ENCODE measurements at places on chromosomes 3 and 15.

GRCh38 chr15:68843425-68844311 lies 23.0 kb upstream of the ANP32A start:
- no peak for DNase-seq

GRCh38 chr3:10357592-10358308 lies 36.8 kb upstream of the SEC13 start:
- peak; percentile 96 for DNase-seq

GRCh38 chr3:123019591-123019990 lies 8.0 kb downstream of the SEMA5B start:
- no peak for DNase-seq

DNA sequence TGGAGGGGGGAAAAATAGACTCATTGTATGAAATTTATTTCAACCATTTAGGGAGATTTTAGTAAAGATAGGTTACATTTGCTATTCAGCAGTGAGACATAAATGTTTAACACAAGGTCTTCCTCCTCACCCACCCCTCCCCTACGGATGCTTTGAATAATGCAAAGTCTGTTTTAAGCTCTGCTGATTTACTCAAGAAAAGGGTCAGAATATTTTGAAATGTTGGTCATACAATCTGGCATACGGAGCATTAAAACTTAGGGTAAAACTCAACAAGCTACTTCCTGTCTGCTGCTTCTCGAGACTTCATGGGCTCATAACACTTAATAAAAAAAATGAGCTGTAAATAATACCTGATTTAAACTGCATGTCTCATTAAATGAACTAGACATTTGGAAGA lies 156.3 kb downstream of the WNT5A start:
- no peak for DNase-seq

DNA sequence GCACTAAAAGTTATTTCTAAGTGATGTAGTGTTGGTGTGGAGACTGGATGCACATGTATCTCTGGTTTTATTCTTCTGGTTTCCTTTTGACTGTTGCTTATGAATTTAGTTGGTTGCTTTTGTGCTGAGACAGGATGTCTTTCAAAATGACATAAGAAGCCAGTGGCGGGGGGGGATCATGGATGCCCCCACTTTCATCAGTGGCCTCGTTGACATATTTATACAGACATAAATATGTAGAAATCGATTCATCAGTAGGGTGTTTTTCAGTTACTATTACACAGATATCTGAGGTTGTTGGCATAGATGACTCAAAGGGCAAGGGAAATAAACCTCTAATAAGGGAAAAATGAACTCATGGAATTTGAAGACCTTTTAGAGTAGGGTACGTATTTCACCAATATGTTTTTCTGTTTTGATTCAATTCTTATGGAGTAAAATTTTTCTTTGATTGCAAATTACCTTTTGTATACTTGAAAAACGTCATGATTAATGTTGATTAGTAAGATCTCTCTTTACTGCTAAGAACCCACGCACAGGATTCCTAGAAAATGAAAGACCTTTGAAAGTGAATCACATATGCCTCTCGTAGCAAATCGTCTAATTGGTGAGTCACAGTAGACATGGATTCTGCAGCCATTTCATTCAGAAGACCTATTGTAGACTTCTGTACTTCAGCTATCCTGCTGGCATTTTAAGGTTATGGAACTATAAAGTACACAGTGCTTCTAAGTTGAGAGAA lies 97.4 kb upstream of the RBMS3 start:
- DNase-seq: peak; percentile 69

- DNase-seq: no peak
Observed at GRCh38 chr3:47636921-47637320, 58.3 kb upstream of the CSPG5 start.

DNA sequence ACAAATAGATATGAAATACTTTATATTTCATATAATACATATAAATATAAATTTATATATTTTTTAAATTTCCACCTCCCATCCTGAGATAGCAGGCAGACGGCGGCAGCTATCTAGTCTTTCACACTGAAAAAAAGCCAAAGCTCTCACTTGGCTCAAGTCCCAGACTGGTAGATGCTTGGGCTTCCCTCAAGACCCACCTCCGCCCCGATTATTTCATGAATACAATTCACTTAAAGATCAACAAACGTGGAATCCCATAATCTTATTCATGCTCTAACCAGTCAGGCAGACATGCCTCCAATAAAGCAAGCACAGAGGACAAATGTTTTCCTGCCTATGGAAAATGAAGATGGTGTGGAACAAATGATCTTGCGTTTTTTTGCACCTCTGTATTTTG lies 275.9 kb upstream of the NR2F2 start:
- no peak for DNase-seq

GRCh38 chr3:17207019-17207418 lies 322.3 kb downstream of the PLCL2 start:
- no peak for DNase-seq

GRCh38 chr3:53089511-53089910 lies 40.7 kb downstream of the RFT1 start:
- DNase-seq: no peak

DNA sequence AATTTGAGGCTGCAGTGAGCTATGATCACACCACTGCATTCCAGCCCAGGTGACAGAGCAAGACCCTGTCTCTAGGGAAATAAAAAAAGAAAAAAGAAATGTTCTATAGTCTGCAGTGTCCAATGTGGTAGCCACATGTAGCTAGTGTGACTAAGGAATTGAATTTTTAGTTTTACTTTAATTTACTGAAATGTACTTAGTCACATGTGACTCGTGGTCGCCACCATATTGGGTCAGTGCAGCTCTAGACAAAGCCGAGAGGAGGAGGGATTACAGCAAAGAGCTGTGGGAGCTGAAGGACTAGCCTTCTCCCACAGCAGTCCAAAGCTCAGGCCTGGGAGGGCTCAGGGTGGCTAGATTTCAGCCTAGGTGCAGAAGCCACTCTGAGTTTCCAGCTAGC lies 65.9 kb upstream of the NTRK3 start:
- no peak for DNase-seq

- no peak for DNase-seq
Observed at GRCh38 chr15:60648928-60649679, 170.2 kb upstream of the ICE2 start.

DNA sequence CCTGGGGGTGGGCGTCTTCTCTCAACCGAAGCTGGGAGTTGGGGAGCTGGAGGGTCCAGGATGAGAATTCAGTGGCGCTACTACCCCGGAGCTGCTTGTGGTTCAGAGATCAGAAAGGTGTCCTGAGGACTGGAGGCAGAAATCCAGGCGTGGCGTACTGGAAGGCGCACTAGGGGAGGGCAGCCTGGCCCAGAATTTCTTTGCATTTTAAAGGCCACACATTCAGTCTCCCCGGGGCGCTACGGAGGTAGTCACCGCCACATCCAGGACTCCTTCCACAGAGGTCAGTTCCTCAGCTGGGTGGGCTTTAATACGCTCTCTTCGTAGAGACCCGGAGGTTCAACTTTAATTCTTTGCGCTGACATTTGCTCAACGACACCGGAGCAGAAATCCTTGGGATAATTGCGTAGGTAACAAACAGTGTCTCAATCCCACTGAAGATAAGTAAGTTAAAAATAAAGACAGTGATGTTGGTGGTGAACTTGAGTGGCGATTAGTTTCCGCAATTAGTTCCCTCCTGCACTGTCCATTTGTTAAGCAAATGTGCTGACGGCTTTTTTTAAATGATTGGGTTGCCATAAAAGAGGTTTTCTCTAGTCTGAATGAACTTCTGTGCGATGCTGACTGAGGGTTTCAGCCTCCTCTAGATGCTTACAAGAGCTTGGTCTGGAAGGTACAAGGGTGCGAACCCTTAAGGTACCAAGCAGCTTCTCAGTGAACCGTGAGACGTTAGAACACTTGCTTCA lies 535 bp downstream of the MCTP2 start:
- no peak for DNase-seq

DNA sequence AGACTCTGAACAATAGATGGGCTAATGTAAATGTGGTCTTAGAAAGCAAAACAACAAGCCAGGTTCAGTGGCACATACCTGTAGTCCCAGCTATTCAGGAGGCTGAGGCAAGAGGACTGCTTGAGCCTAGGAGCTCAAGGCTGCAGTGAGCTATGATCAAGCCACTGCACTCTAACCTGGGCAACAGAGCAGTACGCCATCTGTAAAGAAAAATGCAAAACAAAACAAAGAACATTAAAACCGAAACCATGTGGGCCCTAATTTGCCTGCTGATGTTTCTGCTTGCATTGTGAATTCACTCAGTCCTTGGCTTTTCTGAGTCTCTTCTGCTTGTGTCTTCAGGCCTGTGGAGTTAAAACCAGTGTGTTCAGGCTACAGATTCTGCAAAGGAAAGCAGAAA lies 56.7 kb downstream of the CCNL1 start:
- DNase-seq: no peak

DNA sequence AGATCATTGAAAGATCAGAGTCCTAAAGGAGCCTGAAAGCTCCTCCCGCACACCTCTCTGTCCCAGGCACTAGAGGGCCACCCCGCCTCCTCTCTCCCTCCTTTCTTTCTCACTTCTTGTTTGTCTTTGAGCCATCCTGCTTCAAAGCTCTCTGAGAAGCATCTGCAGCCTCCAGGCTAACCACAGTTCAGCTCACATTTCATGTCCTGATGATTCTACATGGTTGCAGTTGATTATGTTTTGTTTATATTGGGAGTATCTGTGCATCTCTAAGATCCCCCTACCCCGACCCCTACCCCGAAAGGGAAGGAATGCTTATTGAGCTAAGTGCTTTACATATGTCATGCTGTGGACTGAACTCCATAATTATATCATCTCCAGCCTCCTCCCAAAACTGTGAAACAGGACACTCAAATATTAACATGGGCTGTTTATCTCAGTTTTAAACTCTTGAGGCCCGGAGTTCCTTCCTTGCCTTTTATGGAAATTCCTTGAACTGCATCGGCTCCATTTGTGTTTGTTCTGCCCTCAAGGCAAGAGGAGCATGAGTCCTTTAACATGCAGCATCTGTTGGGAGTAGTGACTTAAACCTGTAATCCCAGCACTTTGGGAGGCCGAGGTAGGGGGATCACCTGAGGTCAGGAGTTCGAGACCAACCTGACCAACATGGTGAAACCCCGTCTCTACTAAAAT lies 30.9 kb downstream of the MGLL start:
- DNase-seq: peak; percentile 68

GRCh38 chr3:104941785-104942184 lies 424.9 kb upstream of the ALCAM start:
- DNase-seq: no peak

DNA sequence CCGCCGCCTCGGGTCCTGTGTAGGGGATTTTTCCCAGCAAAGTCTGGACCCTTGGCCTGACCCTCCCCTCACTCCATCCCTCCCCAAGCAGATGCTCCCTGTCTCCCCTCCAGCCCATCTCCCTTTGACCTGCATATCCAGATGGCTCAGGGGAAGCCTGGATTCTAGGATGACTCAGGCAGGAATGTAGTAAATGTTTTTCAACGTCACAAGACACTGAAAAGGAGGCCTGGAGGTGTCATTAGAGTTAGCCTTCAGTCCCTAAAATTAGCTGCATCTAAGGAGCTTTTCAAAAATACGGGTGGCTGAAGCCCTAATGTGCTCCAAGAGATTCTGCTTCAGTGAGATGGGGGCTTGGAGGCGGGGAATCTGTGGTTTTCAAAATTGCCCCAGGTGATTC lies 7.2 kb downstream of the ACAN start:
- no peak for DNase-seq

GRCh38 chr3:112979244-112979832 lies 4.4 kb upstream of the CD200R1 start:
- DNase-seq: no peak

GRCh38 chr3:183435661-183436060 lies 7.2 kb upstream of the MCF2L2 start:
- DNase-seq: no peak

- DNase-seq: no peak
Observed at GRCh38 chr3:177820683-177821316, 623.5 kb upstream of the TBL1XR1 start.

DNA sequence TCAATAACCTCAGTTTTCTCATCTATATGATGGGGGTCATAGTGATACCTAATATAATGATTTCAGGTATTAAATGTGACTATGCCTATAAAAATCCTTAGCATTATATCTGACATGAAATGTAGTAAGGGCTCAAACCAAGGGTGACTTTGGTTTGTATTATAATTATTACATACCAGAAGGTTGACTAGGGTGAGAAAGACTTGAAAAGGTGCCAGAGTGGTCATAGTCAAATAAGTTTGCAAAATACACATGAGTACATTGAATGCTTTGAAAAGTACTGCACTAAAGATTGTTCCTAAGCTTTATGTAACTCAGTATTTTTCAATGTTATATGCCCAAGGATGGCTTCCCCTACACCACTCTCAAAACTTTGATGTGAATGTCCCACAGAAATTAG lies 297.2 kb downstream of the ARPP21 start:
- no peak for DNase-seq

GRCh38 chr3:44234648-44235268 lies 6.9 kb upstream of the TOPAZ1 start:
- DNase-seq: no peak

GRCh38 chr3:185935465-185936272 lies 2.1 kb downstream of the TRA2B start:
- no peak for DNase-seq

- DNase-seq: no peak
Observed at GRCh38 chr3:175469124-175469523, 610.0 kb downstream of the NAALADL2 start.

GRCh38 chr3:98390366-98390765 lies at the start of gene OR5K3:
TSS of gene OR5K3 (plus strand) at chr3:98390666. CDS start at chr3:98390666, 0 bp downstream.
- no peak for DNase-seq

DNA sequence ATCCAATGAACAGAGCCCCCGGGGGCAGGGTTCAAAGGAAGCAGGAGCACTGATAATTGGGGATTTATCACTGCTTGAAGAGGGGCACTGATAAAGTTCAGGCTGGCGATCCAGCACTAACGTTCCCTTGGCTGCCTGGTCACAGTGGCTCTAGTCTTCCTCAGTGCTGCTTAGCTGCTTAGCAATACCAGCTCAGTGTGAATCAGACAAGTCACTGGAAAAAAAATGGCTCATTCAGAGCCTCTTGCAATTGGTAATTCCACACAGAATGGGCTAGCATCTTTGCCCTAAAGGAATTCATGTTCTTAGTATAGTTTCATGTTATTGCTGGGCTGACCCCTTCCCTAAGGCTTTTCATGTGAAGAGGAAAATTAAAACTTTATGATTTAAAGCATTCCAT lies 95.7 kb upstream of the SLC2A2 start:
- no peak for DNase-seq

GRCh38 chr3:149765762-149766334 lies 13.6 kb upstream of the COMMD2 start:
- peak; percentile 10 for DNase-seq

- DNase-seq: no peak
Observed at GRCh38 chr15:64770626-64771025, 4.8 kb downstream of the RBPMS2 start.

- no peak for DNase-seq
Observed at GRCh38 chr15:99414755-99415731, 150.7 kb upstream of the MEF2A start.

- peak; percentile 75 for DNase-seq
Observed at GRCh38 chr3:159458010-159458409, 530.6 kb upstream of the IL12A start.

GRCh38 chr3:77412584-77412983 lies 372.7 kb downstream of the ROBO2 start:
- DNase-seq: no peak
